ENCODE measurements at places on chromosomes 3 and 15.
A peak's percentile ranks its signal among the peaks of the same experiment; 100 is the strongest.

GRCh38 chr3:193865339-193865738 lies 270.6 kb upstream of the HES1 start:
- no peak for DNase-seq

GRCh38 chr3:59538753-59539432 lies 489.1 kb upstream of the CFAP20DC start:
- no peak for DNase-seq

DNA sequence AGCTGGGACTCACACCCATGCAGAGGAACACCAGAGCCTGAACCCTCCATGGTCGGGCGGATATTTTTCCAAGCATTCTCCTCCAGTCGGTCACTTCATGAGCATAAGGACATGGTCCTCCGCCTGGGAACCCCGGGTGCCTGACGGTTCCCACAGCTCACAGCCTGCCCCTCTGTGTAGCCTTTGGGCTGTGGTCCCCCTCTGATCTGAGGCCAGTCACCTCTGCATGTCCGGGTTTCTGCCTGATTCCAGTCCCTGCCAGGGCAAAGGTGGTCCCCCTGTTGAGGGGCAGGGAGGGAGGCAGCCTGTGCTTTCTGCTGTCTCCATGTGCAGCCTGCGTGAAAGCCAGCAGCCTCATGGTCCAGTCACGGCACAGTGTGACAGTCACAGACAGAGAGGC lies 76.6 kb upstream of the KLF13 start:
- no peak for DNase-seq

GRCh38 chr3:195522254-195523023 lies 20.7 kb downstream of the PPP1R2 start:
- peak; percentile 23 for DNase-seq

Data from fibroblast of skin of abdomen (primary cell).